ENCODE measurements at places on chromosomes 2 and 18.

DNA sequence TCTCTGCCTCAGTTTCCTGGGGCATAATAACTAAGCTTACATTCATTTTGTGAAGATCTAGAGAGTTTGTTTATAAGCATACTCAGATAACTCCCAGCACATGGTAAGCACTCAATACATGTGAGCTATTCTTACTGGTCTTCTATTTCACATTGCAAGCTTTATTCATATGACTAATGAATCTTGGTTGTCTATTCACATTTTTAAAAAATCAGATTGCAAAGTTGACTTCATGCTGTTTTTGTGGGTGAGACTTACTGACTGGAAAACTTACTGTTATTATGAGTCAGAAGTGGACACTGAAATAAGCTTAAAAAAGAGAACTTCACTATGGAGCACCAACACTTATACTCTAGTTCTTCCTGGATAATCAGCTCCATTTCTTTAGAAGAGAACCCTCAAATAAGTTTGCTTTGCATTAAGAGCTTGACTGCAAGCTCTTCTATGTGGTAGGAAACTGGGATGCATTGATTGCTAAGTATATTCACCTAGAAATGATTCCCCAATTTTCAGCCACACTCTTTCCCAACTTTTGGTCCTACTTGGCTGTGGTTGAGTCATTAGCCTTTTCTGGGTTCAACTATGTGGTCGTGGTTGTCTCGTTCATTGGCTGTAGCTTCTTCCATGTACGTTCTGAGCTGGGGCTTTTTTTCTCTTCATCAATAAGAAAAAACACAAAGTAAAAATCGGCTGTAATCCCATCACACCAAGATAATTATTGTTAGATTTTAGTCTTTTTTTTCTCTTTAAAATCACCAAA, 29.5 kb upstream of the RBMS1 start:
- no peak for DNase-seq

DNA sequence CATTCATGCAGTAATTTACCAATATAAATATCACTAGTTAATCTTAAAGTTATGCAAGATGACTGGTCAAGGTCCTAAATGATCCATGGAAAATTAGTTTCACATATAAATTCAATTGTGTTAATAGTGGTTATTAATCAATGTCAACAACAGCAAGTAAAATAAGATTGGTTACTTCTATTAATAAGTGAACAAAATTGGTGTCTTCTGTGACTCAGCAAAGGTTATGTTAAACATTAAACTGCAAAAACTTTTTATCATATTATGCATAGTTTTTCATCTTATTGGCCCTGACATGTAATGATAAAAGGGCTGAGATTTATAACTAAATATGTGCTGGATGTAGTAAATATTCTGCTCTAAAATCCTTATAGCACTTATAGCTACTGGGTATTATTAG, 359.0 kb upstream of the UBE2E3 start:
- no peak for DNase-seq

DNA sequence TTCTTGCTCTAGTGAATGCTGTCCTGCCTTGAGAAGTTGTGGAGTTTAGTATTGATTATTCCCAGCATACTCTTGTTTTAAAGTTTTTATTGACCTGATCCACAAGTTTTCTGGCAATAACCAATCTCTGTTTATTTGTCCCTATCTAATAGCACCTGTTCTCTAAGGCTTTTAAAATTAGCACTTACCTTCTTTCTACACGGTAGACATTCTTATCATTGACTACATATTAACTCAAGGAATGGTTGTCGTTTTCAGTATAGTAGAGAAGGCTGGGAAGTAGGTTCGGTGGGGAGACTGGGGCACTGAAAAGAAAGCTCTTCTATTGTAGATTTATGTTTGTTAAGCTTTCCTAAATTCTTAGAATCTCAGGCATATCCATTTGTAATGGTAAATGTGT, 726.0 kb downstream of the DPP10 start:
- no peak for DNase-seq

- peak; percentile 78 for DNase-seq
Measured at GRCh38 chr2:118430510-118431164, 342.4 kb downstream of the INSIG2 start.

DNA sequence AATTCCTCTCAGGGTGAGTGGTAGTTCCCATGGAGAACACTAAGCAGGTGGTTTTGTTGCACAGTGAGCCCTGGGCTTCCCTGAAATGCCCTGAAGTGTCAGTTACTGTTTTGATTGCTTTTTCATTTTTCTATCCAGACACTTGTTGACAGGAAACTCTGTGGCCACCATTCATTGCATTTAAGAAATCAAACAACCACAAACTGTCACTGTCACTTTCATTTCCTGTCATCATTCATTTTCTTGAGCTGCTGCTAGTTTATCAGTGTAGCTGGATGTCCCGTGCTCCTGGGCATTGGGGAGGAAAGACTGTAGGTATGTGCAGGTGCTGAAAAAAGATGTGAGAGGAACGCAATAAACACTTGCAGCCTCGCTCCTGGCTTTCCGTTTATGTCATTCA, 891.6 kb upstream of the ZEB2 start:
- peak; percentile 4 for DNase-seq

GRCh38 chr2:68318914-68319397, 793 bp downstream of the CNRIP1 start:
- DNase-seq: no peak

- DNase-seq: no peak
Measured at GRCh38 chr18:55235094-55235461, 275.8 kb upstream of the CCDC68 start.

GRCh38 chr18:73880387-73880786, 267.2 kb downstream of the FBXO15 start:
- DNase-seq: no peak

GRCh38 chr2:2647141-2647541, 316.1 kb upstream of the MYT1L start:
- peak; percentile 88 for DNase-seq

DNA sequence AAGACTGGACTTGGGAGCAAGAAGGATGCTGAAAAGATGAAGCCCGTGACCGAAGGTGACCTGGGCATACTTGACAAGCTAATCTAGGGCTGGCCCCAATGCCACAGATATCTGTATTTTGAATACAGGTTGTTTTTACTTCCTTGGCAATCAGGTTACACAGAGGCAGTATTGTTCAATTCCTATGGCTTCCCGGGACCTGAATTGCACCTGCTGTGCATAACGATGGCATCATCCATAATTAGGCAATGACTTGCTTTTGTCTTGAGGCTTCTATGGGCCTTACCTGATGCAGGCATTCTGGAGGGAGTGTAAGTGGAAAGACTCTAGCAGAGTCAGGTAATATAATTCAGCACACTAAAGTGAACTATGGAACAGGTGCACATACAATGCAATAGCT, 60.6 kb upstream of the CUL3 start:
- peak; percentile 39 for DNase-seq

DNA sequence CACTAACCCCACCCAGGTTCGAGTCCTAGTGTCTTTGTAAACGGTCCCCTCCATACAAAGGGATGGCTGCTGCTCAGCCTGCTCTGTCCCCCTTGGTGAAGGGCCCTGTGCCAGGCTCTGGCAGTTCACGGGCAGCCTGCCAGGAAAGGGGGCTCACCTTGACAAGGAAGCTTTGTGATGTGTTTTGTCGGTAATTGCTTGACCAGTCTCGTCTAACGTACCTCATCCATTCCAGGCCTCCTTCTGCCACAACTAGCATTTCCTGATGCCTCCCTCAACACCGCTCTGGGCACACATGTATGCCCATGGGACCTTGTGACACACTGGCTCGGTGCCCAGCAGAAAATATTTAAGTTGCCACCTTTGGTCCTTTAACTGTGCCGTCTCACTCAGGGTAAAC, 171.9 kb downstream of the KLHL29 start:
- no peak for DNase-seq

DNA sequence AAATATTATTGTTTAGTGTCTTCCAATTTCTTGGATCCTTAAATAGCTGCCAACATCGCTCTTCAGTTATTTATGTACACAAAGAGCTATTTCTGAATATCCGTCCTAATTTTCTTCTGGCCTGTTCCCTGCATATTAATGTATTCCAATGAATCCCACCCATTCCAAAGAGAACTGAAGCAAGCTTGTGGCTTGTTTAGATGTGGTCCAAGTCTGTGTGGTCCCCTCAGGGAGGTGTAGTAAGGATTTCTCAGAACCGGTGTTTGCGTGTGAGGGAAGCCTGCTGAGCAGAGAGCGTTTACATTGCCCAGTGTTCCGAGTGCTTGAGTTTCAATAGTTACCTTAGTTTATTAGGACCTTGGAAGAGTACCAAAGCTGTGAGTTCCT, 25.1 kb upstream of the IL1R1 start:
- DNase-seq: no peak

DNA sequence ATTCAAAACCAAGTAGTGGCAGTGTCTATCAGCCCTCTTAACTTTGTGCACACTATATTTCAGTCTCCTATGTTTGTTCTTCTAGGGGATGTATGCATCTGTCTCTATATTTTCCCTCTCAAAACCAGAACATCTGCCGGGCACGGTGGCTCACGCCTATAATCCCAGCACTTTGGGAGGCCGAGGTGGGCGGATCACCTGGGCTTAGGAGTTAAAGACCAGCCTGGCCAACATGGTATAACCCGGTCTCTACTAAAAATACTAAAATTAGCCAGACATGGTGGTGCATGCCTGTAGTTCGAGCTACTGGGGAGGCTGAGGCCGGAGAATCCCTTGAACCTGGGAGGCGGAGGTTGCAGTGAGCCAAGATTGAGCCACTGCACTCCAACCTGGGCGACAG, 9.9 kb upstream of the GAREM2 start:
- no peak for DNase-seq

- no peak for DNase-seq
Measured at GRCh38 chr2:135246711-135247270, 194.7 kb downstream of the RAB3GAP1 start.

DNA sequence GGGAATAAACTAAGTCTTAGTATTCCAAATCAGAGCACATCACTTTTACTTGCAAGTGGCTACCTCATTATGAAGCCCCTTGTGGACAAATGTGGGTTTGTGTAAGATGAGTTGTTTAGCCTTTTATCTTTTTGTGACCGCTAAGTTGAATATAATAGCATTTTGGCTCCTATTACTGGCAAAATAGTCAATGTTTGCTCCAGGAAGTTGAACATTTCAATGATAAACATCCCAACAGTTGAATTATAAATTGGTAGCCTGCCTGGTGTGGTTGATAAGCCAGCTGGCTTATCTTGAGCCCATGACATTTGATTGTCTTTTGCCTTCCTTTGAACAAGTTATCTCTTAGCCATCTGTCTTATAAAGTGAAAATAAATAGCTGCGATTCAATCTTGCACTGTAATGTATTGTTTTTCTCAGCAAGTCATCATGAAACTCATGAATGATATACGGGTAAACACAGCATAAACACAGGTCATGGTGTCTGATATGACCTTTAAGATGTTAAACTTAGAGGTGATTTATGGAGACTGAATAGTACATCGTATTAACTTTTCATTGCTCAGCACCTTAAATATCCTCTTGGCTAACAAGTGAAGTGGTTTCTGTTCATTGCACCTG, 338.4 kb downstream of the SOCS6 start:
- no peak for DNase-seq

GRCh38 chr2:143771939-143772338, 642.7 kb downstream of the ARHGAP15 start:
- DNase-seq: no peak

DNA sequence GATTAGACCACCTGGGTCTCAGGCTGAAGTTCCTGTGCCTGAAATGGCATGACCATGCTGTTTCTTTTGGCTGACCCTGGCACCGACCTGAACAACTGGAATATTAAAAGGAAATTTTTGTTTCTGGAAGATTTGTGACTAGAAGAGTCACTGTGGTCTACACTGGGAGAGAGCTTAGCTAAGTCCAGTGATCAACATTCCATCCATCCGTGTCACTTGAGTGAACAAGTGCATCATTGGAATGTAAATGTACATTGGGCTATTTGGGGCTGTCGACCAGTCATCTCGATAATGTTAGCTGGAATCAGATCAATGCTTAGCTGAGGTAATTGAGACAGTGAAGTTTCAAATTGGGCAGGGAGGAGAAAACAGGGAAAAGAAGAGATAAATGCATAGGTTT, 95.4 kb upstream of the CCDC85A start:
- no peak for DNase-seq

GRCh38 chr2:173544641-173545363, 190.1 kb downstream of the CDCA7 start:
- no peak for DNase-seq

DNA sequence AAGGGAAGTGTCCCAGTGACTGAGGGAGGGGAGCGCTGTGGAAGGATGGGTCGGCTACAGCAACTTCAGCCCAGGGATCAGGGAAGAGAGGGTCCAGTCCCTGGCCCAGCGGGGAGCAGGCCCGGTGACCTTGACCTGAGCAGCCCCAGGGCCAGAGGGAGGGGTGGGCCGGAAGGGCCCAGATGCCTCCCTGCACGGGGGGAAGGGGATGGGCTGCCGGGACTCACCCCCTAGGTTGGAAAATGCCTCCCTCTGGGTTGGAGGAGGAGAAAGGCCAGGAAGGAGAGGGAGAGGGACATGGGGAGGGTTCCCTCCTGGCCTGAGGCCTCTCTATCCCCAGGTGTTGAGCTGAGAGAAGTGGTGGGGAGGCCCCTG, 19.8 kb downstream of the GPC1 start:
- DNase-seq: no peak

GRCh38 chr2:24020244-24020643, 10.4 kb downstream of the MFSD2B start:
- no peak for DNase-seq

All from SW480 (cell line).